Stimulated activated CD4-positive, alpha-beta T cell treated with anti-CD3 and anti-CD28 coated beads, TNF-alpha, amount 100 ng/mL, for 1 hour (primary cell): ENCODE measurements at places on chromosomes 7 and 10.

- no peak for DNase-seq
These were observed 250.8 kb upstream of the HABP2 start for GRCh38 chr10:113302062-113302461.

GRCh38 chr7:95473276-95473985 is 12.3 kb upstream of the ASB4 start:
- DNase-seq = no peak

- no peak for DNase-seq
These were observed 61.3 kb downstream of the PRLHR start for GRCh38 chr10:118534136-118534535.

DNA sequence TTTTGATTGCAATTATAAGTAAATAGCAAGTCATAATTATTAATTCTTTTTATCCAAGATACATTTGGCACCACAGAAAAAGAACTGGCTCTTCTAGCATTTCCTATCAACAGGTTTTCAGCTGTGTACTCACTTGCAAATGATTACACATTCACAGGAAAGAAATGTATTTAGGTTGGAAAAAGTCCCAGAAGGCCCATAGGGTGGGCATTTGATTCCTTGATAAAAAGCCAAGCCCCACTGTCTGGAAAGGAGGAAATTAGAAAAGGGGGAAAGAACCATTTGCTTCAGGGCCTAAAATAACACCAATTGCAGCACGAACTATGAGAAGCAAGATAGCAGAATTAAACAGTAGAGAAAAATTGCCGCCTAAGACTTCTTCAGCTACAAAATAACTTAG is 80.8 kb upstream of the COL1A2 start:
- no peak for DNase-seq

GRCh38 chr10:86024281-86025041 is 342.1 kb downstream of the GRID1 start:
- DNase-seq = no peak

GRCh38 chr10:36688717-36689116 is 436.7 kb upstream of the ANKRD30A start:
- DNase-seq = no peak
